ENCODE measurements at places on chromosomes 11 and 22. TPM values are rescaled to one million over a fixed set of nuclear protein-coding genes. Genes with fewer than 3 reads are reported as not detected.

Gene OR51A7
- total RNA-seq = not detected

Gene F2
- 3.1 TPM for total RNA-seq

Gene ANKK1
- total RNA-seq = 0.10 TPM

Gene SLC15A3
- not detected for total RNA-seq

Gene DEFB131B
- not detected for total RNA-seq

Gene OR8G5
- total RNA-seq = not detected

Gene HTR3A
- not detected for total RNA-seq

All from A549 treated with AZD2906 at 1 μM for 4 hours (cell line).